Stimulated activated CD8-positive, alpha-beta memory T cell treated with anti-CD3 and anti-CD28 coated beads, Interleukin-7, amount 100 ng/mL, for 1 hour (primary cell): ENCODE measurements at places on chromosomes 5 and 9.

GRCh38 chr5:82918311-82919031 lies 158.7 kb downstream of the TMEM167A start:
- no peak for DNase-seq

- DNase-seq, result peak; percentile 43
Observed at GRCh38 chr5:68214482-68215207, 911 bp upstream of the PIK3R1 start.

DNA sequence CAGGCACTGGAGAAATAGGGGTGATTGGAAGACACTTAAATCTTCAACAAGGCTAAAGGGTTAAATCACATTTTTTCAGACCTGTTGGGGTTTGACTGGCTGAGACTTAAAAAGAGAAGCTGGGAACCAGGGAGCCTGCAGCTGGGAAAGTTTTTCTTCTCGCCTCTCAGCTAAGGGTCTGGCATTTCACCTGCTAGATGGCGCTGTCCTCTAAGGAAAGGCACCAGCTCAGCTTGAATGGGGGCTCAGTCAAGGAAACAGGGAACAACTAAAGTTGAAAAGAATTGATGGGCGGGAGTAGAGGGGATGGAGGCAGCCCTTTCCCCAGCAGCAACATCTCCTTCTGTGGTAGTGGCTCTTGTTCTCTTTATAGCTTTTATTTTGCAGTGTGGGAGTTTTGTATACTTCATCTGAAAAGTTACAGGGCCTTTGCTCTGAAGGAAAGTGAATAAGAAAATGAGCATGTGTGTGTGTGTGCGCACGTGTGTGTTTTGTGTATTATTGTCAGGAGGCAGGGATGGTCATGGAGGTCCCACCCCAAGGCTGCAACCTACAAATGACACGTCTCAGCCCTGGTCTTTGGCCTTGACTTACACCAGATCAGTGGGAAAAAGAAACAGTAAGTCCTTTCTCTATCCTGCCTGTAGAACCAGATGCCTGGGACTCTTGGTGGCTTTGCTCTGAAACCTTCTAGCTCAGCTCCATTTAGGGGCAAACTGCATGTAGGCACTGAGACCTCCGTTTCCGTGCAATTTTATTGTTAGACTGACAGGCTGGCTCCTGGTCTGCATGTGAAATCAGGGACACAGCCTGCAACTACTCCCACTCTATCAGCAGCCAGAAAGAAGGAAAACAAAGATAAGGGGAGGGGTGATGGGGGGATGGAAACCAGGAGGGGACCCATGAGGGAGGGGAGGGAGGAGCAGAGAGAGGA lies 316.2 kb upstream of the CLINT1 start:
- peak; percentile 21 for DNase-seq

DNA sequence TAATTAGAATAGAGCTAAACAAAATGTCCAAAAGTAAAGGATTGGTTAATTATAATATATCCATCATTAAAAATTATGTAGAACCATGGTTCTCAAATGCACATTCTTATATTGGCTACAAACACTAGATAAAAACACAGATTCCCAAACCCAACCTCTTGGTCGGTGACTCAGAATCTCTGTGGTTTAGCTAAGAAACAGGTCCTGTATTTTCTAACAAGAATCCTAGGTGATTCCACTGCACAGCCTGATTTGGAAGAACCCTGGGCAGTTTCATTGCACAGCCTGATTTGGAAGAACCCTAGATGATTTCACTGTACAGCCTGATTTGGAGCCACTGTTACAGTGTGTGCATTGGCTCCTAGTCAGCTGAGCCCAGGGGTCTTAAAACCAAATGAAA lies 67.9 kb downstream of the KIAA1958 start:
- no peak for DNase-seq

DNA sequence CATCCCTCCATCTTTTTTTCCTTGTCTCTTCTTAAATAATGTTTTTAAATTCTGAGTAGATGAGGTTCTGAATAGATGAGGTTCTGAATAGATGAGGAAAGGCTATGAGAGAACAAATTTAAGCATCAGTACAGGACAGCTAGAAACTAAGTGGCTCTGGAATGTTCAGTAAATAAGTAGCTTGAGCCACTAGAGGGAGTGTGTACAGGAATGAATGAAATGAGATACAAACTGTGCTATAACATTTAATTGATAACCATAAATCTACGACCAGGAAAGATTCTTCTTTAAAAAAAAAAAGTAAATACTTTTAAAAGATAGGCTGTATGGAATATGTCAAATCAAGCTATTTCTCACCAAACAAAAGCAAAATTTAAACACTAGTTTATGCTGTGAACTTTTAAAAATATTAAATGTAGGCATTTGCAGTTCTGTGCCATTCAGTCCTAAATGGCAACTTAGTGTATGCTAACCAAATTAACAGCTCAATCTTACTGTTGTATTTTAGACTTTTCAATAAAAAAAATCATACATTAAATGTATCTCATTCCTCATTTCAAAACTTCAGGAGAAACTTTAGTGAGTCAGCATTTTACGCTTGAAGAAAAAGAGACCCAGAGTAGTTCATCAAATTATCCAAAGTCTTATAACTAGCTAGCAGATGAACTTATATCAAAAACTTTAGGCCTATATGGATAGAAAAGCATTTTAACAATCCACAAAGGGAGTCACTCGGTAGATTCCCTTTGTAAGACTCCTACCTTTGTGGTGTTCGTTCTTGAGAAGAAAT lies 70.4 kb upstream of the SNX2 start:
- DNase-seq, result no peak

GRCh38 chr9:126502417-126503332 lies 111.1 kb upstream of the LMX1B start:
- no peak for DNase-seq

- no peak for DNase-seq
Observed at GRCh38 chr5:180180421-180180820, 28.6 kb downstream of the RASGEF1C start.

- DNase-seq, result no peak
Observed at GRCh38 chr9:101564252-101564651, 30.5 kb downstream of the PPP3R2 start.

DNA sequence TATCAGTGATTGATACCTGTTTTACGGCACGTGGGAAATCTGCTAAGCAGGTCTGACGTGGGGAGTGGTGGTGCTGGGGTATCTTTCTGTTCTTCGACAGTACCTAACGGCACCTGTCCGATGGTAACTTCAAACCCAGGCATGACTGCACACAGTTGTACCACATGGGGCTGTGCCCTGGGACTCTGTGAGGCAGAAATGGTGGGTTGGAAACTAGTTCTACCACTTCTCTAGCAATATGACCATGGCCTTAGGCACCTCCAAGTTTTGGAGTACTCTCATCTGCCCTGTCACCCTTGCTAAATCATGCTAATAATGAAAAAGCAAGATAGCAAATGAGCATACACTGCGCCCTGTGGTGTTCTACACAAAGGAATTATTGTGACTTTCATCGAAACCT lies 30.9 kb downstream of the EPB41L4B start:
- DNase-seq, result no peak

GRCh38 chr5:140348104-140348503 lies 1.7 kb upstream of the HBEGF start:
- DNase-seq, result no peak

- DNase-seq, result no peak
Observed at GRCh38 chr5:151295791-151296477, 7.6 kb downstream of the SLC36A3 start.

GRCh38 chr5:10301842-10302610 lies 5.7 kb downstream of the CMBL start:
- no peak for DNase-seq

DNA sequence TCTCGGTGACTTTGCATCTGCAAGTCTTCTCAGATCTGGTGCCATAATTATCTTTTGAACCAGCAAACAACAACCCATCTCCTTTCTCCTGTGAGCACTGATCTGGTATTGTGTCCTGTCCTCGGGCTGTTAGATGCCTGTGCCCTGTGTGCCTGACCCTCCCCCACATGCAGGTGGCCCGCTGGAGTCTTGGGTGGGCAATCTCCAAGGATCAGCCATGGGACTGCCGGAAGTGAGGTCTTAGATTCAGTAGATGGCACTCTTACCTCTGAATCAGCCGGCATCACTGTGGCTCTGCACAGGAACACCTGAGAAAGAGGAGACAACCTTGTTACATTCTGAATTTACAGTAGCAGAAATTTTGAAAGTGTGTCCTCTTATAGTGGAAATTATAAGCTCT lies 172.4 kb downstream of the IRX2 start:
- DNase-seq, result no peak
